Hematopoietic multipotent progenitor cell (in vitro differentiated cells): ENCODE measurements at places on chromosomes 11 and 22.

- DNase-seq, result no peak
Observed at GRCh38 chr11:13134066-13134465, 125.0 kb downstream of the RASSF10 start.

GRCh38 chr22:26665813-26666231 is 8.4 kb downstream of the MIAT start:
- DNase-seq, result no peak

GRCh38 chr11:115869780-115870431 is 365.7 kb upstream of the CADM1 start:
- peak; percentile 51 for DNase-seq

GRCh38 chr22:21755851-21756284 is 20.3 kb upstream of the YPEL1 start:
- no peak for DNase-seq

GRCh38 chr22:30143265-30143664 is 63.0 kb downstream of the HORMAD2 start:
- DNase-seq, result no peak
